ENCODE measurements at places on chromosomes 1 and 21.

DNA sequence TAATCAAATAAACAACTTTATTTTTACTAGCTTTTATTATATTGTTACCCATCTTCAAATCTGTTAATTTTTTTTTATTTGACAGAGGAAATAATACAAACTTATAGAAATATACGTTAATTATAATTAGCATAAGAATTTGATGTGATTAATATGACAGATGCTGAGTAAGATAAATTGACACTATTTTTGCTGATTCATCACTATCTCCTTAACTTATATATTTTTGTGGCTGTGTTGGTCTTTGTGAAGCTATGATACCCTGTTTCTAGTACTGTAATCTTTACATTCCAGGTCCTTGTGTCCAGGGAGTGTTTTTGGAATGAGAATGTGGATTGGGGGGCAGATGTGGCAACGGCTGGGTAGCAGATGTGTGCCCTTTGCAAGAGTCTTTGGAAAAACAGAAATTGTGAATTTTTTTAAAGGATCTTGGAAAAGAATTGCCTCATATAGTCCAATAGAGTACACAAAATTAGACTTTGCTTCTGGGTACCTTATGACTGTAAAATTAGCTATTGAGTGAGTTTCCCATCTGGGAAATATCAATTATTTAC, 102.6 kb downstream of the KCNK2 start:
- DNase-seq = no peak

GRCh38 chr1:5475572-5475971, 516.7 kb downstream of the NPHP4 start:
- no peak for DNase-seq

DNA sequence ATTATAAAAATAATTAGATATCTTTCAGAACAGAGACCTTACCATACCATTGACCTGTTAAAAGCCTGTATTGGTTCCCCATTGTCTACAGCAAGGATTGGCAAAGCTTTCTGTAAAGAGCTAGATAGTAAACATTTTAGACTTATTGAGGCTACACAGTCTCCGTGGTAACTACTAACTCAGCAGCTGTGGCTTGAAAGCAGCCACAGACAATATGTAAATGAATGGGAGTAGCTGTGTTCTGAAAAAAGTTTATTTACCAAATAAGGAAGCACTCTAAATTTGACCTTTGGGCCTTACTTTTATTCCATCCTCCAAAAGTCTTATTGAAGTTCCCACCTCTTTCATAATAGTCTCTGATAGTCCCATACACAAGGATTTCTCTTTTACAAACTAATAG, 39.7 kb downstream of the NUP210L start:
- DNase-seq = peak; percentile 19

GRCh38 chr1:6614929-6615785, 1.6 kb downstream of the PHF13 start:
- no peak for DNase-seq

DNA sequence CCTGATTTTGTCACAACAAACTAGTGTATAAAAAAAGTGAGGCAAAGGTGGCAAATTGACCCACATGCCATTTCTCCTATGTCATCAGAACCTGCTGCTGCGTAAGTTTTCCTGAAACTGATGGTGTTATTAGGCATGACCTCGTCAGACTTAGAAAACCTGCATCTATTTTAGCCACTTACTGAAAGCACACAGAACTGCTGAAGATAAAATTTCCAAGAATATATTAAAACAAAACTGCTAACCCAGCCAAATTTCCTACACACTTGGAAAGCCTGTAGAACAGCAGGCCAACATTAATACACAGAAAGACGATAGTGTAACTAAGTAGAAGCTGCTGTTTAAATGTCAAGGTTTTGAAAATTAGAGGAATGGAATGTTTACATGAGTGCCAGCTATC, 674.5 kb upstream of the CXADR start:
- DNase-seq = no peak

GRCh38 chr1:54064299-54064698, 10.9 kb downstream of the TCEANC2 start:
- DNase-seq = no peak

- DNase-seq = no peak
Observed at GRCh38 chr1:231099996-231100767, 60.1 kb upstream of the FAM89A start.

- no peak for DNase-seq
Observed at GRCh38 chr1:200435200-200435780, 25.5 kb upstream of the ZNF281 start.

DNA sequence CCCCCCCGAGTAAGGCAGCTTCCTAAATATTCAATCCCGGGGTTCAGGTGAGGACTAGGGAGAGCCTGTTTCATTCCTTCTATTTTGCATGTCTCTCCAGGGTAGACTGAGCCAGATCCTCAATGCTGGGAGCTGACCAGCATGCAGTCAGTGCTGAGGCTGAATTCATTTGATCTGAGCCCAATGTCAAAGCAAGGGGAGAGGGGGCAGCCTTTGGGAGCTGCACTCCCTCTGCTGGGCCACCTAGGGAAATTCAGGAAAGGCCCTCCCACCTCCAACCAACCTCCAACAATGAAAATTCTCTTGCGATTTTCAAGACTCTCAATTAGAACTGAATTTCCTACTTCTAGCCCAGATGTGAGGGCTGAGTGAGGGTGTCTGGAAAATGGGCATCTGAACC, 371.2 kb downstream of the NPHP4 start:
- no peak for DNase-seq

DNA sequence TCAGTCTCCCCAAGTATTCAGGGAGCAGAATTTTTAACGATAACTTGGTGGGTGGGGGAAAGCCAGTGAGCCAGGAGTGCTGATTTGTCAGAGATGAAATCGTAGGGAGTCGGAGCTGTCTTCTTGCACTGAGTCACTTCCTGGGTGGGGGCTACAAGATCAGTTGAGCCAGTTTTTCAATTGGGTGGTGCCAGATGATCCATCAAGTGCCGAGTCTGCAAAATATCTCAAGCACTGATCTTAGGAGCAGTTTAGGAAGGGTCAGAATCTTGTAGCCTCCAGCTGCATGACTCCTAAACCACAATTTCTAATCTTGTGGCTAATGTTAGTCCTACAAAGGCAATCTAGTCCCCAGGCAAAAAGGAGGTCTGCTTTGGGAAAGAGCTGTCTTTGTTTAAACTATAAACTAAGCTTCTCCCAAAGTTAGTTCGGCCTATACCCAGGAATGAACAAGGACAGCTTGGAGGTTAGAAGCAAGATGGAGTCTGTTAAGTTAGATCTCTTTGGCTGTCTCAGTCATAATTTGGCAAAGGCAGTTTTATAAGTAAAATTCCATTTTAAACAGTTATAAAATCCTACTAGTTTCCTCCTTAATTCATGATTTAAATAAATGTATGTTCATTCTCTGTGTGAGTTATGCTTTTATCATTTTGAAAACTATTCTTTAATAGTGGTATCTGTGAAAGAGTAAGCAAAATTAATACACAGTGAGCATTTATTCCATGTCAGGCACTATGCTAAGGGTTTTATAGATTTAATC, 51.7 kb downstream of the SLC16A1 start:
- peak; percentile 44 for DNase-seq

DNA sequence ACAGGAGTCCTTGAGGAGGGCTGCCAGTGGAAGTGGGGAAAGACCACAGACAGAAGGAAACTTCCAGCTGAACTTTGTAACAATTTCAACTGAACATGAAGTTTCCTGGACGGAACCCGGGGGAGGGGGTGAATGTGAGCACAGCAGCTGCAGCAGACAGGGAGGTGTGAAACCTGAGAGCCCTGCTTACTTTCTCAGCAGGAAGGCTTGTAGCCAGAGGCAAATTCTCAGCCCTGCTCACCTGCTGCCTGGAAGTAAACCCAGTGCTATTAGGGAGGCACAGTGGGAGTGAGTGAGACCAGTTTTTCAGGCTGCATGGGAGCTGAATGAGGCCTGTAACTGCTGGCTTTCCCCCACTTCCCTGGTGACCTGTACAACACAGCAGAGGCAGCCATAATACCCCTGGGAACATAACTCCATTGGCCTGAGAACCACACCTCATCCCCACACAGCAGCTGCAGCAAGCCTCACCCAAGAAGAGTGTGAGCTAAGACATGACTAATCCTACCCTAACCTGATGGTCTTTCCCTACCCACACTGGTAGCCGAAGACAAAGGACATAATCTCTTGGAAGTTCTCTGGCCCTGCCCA, 9.6 kb upstream of the SPRR2F start:
- DNase-seq = peak; percentile 75

- DNase-seq = peak; percentile 88
Observed at GRCh38 chr1:93964777-93965200, 55.6 kb upstream of the GCLM start.

GRCh38 chr1:221632072-221632471, 109.8 kb downstream of the DUSP10 start:
- no peak for DNase-seq

DNA sequence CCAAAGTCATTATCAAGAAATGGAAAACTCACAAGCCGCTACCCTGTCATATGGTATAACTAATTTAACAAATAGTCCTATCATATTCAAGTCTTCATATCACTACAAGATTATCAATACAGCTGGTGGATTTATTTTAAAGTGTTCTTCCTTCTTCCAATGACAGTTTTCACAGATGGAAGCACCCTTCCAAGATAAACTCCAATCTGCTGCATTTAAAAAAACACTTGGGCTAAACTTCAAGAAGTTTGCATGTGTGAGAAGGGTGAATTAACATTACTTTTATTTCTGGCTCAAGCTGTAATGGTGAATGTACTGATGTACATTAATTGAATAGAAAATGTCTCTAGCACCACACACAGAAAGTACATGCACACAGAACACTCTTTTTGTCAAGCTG, 192.4 kb downstream of the DPYD start:
- no peak for DNase-seq

- DNase-seq = no peak
Observed at GRCh38 chr21:39339231-39339630, 9.7 kb downstream of the HMGN1 start.

DNA sequence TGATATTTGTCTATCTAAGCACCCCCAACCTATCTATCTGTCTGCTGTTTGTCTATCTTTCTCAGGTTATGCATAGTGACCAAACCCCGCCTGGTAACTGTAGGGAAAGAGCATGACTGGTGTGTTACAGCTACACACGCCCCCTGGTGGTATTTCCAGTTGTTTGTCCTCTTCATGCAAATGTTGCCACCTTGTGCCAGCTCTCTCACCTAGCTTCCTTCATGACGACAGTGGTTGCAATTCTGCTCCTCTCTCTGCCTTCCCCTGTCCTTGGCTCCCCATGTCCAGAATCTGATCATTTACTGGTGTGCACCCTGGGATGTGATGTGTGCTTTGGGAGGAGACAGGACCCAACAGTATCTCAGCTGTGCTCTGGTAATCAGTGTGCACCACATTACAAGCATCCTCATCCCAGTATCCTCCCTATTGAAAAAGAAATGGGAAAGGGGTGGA, 8.1 kb upstream of the INKA2 start:
- DNase-seq = peak; percentile 65

GRCh38 chr1:242579528-242580235, 55.2 kb upstream of the PLD5 start:
- peak; percentile 84 for DNase-seq

DNA sequence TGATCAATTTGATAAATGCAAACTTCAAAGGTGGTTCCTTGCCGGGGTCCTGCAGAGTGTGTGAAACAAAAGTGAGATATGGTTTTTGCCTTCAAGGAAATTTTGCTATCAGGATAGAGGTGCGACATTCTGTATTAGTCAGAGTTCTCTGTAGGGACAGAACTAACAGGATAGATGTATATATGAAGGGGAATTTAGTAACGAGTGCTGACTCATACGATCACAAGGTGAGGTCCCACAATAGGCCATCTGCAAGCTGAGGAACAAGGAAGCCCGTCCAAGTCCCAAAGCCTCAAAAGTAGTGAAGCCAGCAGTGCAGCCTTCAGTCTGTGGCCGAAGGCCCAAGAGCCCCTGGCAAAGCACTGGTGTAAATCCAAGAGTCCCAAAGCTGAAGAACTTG, 157.0 kb downstream of the RYR2 start:
- no peak for DNase-seq

- peak; percentile 38 for DNase-seq
Observed at GRCh38 chr1:240399381-240399780, 212.6 kb downstream of the GREM2 start.

DNA sequence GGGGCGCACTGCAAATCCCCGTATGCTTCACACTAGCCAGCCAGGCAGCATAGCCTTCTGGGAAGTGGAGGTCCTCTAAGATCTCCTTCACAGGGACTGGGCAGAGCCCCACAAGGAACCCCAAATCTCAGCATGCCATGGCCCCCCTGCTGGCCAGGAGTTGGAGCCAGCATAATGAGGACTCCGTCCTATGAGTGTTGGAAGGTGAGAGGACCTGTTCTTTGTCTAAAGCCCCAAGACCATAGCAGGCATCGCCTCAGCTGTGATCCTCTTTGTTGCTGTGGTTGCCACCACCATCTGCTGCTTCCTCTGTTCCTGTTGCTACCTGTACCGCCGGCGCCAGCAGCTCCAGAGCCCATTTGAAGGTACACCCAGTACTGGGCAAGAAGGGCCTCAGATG, 1.5 kb downstream of the SHISA4 start:
- no peak for DNase-seq

- DNase-seq = peak; percentile 78
Observed at GRCh38 chr1:106515375-106515774, 541.1 kb upstream of the PRMT6 start.

DNA sequence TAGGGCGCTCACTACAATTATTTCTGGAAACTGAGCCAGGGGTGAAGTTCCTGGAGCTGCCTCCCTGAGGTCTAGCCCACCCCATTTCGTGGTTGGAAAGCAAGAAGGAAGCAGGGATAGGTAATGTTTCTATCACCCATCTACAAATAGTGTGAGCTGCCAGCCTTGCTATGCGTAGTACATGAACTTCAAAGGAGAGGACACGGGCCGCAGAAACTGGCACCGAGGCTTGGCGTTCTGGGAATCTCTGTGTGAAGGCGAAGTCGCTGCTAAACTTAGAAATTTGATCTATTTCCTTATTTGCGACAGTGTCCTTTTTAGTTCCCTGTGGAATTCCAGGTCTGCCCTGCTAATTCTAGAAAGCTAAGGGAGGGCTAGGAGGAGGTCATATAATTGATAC, 49.6 kb upstream of the NTPCR start:
- no peak for DNase-seq

DNA sequence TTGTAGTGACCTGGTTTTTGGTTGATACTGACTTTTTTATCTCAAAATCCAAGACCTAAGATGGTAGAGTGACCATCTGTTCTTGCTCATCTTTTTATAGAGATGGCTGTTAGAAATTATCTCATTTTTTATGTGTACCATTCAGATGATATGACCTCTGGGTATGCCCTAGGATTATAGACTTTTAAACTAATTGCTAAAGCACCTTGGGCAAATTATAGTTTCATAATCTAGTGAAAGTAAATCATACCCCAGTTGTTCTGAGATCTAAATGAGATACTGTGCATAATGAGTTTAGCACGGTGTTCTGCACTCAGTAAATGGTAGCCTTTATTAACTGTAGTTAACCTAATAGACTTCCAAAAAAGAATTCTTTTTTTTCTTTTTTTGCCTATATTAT, 182.6 kb upstream of the L1TD1 start:
- no peak for DNase-seq

GRCh38 chr1:211326140-211326527, 499 bp upstream of the TRAF5 start:
- no peak for DNase-seq
